ENCODE measurements at places on chromosomes 13 and 19. TPM values are rescaled to one million over a fixed set of nuclear protein-coding genes. Genes with fewer than 3 reads are reported as not detected.
A peak's percentile ranks its signal among the peaks of the same experiment; 100 is the strongest.

GRCh38 chr13:53043398-53043797 is 14.8 kb downstream of the OLFM4 start:
- no peak for DNase-seq

Gene PRTN3
- 0.50 TPM for total RNA-seq

DNA sequence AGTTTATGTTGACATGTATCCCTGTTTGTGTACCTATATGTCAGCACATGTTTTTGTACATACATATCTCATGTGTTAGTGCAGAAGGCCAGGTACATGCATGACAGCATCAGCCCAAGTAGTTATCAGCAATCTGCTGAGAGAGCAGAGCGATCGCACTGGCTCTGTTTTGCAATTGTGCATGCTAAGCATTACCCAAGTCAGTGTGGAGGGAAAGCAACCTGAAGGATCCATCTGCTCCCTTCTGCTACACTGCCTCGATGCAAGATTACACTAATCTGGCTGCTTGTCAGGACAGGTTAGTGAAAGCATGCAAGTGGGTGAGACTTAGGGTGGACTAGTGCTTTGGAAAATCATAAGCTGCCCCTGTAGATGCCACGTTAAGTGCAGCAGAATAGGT is 211.8 kb downstream of the PCCA start:
- DNase-seq, result no peak

Gene FXYD7
- total RNA-seq, result not detected

Gene IFNL1
- total RNA-seq, result not detected

GRCh38 chr19:11176466-11177193 is 20.7 kb downstream of the KANK2 start:
- no peak for DNase-seq

- peak; percentile 95 for DNase-seq
These were observed 31.2 kb downstream of the GADD45B start for GRCh38 chr19:2507109-2507508.

Gene ZNF835
- total RNA-seq, result not detected

Gene PRODH2
- not detected for total RNA-seq

Gene TMEM38A
- 0.94 TPM for total RNA-seq

GRCh38 chr13:80498433-80498832 is 157.5 kb upstream of the SPRY2 start:
- no peak for DNase-seq

All from NCI-H460 (cell line).